ENCODE measurements at places on chromosomes 5 and 9.

DNA sequence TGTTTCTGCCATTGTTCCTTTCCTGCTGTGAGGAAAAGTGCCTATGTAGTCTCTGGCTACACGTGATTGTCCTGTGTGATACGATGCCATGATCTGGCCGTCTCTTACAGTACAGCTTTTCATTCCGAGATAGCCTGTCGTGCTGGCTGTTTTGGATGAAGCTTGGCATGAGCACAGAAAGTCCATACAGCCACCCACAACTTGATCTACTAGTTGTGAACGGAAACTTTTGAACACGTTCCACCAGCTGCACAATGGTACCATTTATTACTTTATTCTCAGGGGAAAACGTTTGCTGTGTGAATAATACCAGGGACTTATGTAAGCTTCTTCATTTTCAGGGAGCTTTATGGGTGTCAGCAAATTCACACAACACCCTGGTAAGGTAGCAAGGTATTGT is 217.6 kb upstream of the ANKRD55 start:
- no peak for DNase-seq

GRCh38 chr9:124510650-124511425 is 3.6 kb upstream of the NR5A1 start:
- DNase-seq: no peak

DNA sequence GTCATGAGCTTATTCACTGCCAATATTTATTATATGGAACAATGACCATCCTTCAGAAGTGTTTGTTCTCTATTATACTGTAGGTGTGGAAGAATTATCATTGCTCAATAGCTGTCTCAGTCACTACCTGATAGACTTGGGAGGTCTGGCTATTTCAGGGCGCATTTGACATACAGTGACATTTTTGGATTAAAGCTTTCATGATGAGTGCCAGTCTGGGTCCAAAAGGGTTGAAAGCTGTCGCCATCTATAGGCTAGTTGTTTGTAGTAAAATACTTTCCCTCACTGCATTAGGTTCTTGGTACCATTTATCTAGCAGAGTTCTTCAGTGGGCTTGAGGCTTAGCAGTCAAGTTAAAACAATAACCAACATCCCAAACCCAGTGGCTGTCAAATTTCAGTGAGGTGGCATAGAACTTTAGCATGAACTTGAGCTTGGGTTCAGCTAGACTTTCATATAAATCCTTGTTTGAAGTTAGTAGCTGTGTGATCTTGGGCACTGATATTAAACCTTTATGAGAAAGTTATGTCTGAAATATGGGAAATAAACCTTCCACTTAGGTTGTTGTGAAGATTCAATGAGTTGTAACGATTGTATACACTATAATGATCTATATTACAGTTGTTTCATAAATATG is 110.5 kb upstream of the CDKN2B start:
- no peak for DNase-seq

GRCh38 chr9:125646217-125646616 is 60.8 kb downstream of the MAPKAP1 start:
- DNase-seq: no peak

GRCh38 chr5:29662876-29663275 is 1530.6 kb upstream of the CDH6 start:
- no peak for DNase-seq

DNA sequence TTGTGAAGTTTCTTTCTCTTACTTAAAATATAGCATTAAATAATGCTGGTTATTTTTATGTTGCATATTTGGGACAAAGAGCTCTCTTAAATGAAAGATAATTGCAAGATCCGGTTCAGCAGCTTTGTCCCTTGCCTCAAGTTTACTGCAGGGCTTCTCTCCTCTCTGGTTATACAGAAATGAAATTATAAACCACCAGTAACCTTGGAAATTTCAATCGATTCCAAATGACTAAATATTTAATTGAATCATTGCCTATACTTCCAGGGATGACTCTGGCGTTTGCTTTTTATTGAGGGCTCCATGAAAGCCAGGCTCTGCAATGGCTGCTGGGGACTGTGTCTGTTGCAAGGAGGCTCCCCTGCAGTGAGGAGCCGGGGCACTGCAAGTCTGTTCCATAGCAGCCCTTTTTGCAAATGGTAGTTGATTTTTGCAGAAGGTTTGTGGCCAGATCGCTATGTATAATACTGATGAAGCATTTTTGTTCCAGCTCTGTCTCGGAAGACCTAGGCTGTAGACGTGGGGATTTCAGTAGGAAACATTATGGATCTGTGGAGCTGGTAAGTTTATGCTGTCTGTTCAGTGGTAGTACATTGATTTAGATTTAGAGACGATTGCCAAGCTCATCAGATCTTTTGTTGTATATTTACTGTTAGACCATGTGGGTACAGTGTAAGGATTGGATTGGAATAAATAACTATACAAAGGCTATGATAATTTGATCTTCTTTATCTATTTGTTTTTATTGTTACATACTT is at the start of gene GARNL3:
TSS of gene GARNL3 (plus strand) at position 313 of the 758 bp plus-strand sequence. CDS start at position 417, 104 bp downstream.
- no peak for DNase-seq

DNA sequence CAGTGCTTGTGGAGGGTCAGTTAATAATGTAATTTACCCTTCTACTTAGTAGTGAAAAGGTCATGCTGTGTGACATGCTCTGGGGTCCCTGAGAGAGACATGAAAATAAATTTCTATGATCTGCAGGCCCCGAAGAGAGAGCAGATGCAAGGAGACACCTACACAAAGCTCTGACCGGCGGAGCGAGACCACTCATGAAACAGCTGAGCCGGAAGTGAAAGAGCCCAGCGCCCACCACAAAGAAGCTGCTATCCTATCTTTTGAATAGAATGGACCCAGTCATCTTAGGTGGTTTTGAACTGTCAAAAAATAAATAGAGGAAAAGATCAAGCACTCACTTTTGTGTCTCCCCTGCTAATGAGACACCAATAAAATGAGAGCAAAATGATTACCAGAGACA is 190.0 kb downstream of the MED10 start:
- DNase-seq: no peak

GRCh38 chr5:135472141-135472540 is 20.0 kb upstream of the TIFAB start:
- DNase-seq: no peak

DNA sequence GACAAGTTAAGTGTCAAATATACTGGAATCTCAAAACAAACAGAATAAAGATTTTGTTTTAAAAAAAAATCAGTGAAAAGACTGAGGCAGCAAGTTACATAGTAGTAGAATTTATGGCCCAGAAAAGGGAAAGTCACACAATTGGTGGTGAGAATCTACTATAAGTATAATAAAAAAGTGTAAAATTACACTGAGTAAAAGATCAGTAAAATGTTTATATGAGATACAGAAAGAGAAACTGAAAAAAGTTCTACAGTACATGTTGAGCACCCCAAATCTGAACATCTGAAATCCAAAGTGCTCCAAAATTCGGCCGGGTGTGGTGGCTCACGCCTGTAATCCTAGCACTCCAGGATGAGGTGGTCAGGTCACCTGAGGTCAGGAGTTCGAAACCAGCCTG is 15.0 kb downstream of the AGTPBP1 start:
- DNase-seq: no peak

DNA sequence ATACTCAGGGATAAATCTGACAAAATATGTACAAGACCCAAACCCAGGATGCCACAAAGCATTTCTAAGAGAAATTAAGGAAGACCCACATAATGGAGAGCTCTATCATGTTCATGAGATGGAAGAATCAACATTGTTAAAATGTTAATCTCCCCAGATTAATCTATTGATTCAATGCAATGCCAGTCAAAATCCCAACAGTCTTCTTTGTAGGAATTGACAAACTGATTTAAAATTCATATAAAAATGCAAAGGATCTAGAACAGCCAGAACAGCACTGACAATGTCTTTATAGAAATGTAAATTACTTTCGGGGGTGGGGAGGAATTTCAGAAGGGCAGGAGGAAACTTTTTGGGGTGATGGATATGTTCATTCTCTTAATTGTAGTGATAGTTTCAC is 281.6 kb upstream of the SEMA6A start:
- no peak for DNase-seq

DNA sequence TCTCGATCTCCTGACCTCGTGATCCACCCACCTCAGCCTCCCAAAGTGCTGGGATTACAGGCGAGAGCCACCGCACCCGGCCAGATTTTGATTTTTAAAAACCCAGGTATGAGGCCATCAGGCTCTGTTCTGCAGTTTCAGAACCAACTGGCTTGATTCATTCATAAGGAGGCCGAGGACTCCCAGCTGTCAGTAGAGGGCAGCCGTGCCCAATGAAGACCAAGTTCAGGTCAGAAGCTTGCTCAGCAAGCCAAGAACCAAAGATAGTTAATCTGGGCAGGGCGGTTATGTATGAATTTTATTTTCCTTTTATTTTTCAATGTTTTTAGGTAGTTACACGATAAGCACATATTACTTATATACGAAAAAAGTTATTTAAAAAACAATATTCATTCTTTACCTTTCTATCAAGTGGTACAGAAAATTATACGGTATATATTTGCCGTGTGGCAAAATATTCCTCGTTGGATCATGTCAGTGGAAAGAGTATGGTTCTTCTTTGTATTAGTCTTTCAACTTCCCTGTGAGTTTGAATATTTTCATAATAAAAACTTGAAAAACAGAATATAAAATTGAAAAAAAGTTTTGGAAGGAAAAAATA is 18.0 kb downstream of the MGAT1 start:
- DNase-seq: peak; percentile 72

- no peak for DNase-seq
Measured at GRCh38 chr5:163260961-163261360, 176.4 kb upstream of the CCNG1 start.

Data from urothelium cell line (cell line).